ENCODE measurements at places on chromosomes 1 and 21.
A peak's percentile ranks its signal among the peaks of the same experiment; 100 is the strongest.

GRCh38 chr1:155681776-155682175 lies 6.8 kb downstream of the YY1AP1 start:
- no peak for DNase-seq

DNA sequence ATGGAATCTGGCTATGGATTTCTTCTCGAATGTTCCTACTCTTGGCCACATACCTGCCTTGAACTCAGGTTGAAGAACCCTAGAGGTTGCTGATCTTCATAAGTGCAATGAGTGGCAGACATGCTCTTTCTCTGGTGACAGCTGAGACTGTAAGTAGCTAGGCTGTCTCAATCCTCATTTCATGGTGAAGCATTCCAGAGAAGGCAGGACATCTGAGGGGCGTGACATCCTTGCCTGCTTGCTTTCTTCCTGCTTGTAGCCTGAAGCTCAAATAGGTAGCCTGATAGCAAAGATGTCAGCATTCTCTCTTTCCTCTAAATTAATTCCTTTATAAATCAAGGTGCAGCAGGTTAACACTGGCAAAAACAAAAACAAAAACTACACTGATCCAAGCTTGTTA lies 114.6 kb upstream of the MAGI3 start:
- DNase-seq, result no peak

DNA sequence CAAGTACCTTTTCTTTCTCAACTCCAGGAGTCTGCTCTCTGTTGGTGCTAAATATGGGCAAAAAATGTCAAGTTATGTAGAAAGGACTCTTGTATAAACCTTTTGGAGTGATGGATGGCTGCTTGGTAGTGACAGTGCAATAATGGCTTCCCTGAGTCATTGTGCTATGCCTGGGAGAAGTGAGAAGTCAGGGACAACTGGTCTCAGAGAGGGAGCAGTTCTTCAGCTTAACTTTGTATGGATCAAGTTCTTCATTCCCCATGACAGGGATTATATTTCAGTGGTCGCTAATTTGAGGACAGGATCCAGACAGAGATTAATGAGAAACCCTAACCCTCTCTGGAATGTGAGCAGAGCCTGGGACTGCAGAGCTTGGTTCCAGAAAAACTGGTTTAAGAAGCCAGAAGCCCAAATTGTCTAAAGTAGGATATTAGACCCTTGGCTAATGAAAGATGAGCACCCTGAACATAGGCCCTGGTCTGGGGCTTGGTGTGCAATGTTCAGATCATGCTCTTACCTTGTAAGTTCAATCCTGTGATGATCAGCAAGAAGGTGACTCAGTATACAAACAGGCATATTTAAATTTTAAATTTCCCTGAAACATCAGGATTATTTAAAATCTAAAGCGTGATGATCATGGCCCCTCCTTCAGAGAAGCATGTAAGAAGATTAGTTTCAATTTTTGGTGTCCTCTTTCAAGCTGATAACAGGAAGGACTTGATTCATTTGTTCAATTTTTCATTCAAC lies 50.9 kb downstream of the NTMT2 start:
- no peak for DNase-seq

GRCh38 chr1:93262645-93263044 lies 82.1 kb downstream of the CCDC18 start:
- DNase-seq, result no peak

- no peak for DNase-seq
These were observed 121.0 kb upstream of the TSPAN2 start for GRCh38 chr1:115210302-115210711.

- no peak for DNase-seq
These were observed 234.2 kb upstream of the PTBP2 start for GRCh38 chr1:96487394-96487793.

DNA sequence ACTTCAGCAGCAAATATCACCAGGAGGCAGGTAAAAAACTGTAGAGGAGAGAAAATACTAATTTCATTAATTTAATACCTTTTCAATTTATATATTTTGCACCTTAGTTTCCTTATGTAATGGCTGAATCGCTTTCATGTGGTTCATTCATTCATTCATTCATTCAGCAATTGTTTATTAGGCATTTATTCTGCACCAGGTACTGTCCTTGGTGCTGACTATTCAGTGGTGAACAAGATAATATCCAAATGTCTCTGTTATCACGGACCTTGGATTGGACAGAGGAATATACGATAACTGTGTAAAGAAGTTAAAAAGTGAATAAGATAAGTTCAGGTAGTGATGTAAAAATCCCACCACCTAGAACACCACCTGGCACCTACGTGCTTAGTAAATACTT lies 28.8 kb downstream of the TSPAN2 start:
- no peak for DNase-seq

DNA sequence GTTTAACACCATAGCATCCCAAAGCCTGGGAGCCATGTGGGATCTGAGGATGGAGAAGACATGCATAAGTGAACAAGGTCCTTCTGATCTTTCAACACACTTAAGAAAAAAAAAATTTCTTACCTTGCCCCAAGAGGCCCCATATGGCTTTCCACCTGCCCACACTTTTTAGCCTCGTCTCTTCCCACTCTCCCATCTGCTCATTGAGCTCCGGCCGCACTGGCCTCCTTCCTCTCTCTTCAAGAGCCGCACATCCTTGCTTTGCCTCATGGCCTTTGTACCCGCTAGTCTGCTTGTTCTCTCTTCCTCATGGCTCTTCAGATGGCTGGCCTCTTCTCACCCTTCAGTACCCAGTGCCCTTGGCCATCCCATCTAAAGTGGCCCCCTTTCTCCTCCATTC lies 70.2 kb upstream of the PDE4B start:
- DNase-seq, result no peak

DNA sequence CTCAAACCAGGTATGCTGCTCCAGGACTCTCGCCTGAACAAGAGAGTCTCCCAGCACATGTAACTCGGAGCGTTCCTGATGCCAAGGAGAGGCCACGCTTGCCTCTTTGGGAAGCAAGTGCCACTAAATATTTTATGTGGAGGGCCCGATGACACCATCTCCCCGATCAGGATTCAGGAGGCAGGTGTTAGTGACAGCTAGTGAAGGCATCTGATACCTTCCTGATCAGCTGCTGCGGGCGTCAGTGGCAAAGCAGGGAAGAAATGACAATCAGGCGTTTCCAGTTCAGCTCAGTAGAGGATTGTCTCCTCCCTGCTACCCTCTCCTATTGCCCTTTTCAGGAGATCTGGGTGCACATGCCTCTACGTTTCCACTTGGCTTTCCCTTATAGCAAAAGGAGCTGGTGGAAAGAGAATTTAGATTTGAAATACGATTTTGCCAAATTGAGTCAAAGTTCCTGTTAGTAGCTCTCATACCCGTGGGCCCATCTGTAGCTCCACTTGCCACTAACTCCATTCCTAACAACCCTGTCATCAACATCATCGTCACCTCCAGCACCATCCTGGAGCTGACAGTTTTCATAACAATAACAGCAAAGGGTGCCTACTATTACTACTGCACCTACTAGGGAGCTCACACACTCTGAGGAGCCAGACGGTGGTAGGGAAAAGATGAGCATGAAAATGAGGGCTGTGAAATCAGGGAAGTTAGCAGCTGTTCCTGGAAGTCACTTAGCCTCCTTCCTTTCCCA lies 21.6 kb downstream of the PLXNA2 start:
- no peak for DNase-seq

DNA sequence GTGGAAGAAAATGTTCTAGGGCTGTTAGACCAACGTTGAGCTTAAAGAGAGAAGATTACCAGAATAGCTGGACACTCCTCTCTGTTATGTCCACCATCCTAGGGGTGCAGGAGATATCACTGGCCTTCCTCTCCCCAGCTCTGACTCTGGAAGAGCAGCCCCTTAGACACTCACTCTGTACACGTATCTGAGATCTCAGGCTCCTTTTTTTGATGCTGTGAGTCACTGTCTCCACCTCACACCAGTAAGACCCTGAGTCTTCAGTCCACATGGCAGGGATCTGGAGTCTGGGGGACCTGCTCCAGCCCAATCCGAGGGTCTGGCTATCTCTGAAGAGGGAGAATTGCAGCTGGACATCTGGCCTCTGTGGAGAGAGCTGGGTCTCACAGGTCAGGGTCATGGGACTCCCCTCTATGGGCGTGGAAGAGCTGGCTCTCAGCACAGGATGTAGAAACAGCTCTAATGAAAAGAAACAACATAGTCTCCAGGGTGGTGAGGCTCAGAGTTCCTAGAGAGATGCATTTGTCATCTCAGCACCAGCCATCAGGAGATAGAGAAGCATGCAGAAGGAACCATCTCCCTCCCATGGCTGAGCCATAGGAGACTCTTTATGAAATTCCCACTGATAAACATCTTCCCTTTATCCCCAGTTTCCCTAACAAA lies 3.5 kb downstream of the FCRL3 start:
- DNase-seq, result no peak

GRCh38 chr1:91091812-91092211 lies 70.0 kb upstream of the ZNF644 start:
- DNase-seq, result no peak

DNA sequence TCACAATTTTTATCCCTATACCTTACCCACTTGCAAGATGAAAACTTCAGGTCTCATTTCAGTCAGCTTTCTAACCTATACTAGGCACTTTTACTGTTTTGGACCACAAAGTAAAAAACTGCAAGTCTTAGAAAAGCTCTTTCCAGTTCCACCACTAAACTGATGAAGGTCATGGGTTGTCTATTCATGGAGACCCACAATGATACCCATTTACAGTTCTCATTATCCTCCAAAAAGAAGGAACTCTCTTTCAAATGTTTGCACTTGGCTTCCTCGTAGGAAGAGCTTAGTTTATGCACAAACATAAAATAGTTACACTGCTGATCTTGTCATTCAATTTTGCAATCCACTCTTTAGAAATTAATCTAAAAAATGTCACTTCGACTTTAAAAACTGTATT lies 9.3 kb downstream of the ZNF281 start:
- DNase-seq, result no peak

- no peak for DNase-seq
These were observed 636.9 kb downstream of the KIF26B start for GRCh38 chr1:245791410-245792312.

DNA sequence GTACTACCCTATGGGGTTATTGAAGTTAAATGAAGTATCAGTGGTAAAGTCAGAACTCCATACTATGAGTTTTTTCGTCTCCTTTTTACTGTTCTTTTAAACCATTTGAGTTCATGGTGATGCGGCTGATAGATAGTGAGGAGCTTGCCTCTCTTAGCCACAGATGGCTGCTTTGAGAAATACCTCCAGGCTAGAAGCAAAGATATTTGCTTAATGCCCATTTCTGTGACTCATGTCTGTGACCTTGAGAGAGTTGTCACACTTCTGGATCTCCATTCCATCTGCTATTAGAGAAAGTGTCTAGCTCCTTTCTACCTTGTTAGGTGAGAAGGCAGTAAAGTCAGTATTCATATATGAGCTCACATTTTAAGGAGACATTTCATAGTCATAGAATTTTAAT lies 89.5 kb upstream of the PLXNA2 start:
- no peak for DNase-seq

- no peak for DNase-seq
These were observed 3.1 kb downstream of the SV2A start for GRCh38 chr1:149914545-149914944.

GRCh38 chr1:151839457-151840403 lies at the start of gene C2CD4D:
TSS of gene C2CD4D (minus strand) at chr1:151839820. CDS start at chr1:151838989, 831 bp downstream.
- DNase-seq, result peak; percentile 60

DNA sequence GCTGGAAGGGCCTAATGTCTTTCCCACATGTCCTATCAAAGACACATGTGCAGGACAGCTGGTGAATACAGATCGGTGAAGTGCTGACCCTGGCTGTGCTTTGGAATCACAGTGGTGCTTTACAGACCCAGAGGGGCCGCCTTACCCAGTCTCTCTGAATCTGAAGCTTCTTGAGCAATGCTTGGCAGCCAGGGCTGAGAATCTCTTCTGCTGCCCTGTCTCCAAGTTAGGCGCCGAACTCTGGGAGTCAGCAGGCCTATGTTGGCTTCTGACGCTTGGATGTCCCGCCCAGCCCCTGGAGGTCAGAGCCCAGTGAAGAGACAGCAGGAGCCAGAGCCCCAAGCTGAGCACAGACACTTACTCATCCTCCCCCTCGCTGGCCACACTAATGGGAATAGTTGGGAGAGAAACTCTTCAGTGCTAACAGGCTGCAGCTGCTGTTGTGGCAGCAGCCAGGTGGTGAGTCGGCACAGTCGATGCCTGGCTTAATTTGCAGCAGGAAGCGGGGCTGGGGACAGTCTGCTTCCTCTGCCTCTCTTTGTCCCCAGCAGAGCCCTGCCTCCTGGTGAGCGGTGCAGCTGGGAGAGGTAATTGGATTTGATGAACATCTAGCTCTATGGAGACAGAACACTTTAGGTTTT lies 68.1 kb downstream of the URB2 start:
- DNase-seq, result no peak

DNA sequence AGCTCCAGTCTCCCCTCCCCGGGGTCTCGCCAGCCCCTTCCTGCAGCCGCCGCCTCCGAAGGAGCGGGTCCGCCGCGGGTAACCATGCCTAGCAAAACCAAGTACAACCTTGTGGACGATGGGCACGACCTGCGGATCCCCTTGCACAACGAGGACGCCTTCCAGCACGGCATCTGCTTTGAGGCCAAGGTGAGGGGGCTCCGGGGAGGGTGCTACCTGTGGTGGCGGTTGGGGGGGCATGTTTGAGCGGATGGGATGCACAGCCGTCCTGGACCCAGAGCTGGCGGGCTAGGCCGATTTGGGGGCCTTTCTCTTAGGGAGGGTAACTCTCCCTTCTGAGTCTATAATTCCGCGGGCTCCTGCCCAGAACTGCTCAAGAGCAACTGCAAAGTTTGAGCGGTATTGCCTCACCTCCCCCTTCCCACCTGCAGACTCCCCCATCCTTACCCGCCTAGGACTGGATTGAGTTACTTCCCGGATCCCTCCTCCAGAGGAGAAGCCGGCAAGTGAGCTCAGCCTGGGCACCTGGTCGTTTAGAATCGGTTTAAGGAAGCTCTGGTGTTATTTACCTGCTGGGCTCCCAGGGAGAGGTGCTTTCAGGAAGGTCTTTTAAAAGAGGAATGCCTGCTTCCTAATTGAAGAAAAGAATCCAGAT lies 730 bp downstream of the NOS1AP start:
- no peak for DNase-seq

DNA sequence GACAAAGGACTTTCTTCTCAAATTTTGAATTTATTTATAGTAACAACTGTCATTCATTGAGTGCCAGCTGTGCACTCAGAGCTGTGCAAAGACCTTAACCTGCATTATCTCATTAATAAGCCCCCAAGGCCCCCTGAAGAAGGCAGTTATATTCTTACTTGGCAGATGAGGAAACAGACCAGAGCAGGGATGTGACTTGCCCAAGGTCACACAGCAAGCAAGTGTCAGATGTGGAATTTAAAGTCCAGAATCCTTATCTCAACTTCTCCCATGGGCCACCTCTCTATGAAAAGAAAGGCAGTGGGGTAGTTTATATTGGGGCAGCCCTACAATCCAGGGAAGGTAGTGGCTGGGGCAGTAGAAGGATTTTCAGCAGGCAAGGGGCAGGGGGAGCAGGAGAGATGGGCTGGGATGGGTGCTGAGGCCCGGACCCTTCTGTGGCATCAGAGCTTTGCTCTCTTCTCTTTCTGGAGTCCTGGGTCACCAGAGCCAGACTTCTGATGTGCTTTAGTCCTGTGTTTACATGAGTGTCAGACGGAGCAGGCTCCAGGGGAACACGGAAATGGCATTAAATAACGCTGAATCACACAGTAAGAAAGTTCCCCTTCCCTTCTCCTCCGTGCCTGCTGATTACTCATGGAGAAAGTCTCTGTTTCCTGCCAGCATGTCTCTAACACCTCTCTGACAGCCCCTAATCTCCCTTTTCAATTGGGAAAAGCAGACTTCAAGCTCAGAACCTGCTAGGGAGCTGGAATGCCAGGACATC lies 39.5 kb downstream of the EPHB2 start:
- no peak for DNase-seq
